ENCODE measurements at places on chromosomes 13 and 19.

DNA sequence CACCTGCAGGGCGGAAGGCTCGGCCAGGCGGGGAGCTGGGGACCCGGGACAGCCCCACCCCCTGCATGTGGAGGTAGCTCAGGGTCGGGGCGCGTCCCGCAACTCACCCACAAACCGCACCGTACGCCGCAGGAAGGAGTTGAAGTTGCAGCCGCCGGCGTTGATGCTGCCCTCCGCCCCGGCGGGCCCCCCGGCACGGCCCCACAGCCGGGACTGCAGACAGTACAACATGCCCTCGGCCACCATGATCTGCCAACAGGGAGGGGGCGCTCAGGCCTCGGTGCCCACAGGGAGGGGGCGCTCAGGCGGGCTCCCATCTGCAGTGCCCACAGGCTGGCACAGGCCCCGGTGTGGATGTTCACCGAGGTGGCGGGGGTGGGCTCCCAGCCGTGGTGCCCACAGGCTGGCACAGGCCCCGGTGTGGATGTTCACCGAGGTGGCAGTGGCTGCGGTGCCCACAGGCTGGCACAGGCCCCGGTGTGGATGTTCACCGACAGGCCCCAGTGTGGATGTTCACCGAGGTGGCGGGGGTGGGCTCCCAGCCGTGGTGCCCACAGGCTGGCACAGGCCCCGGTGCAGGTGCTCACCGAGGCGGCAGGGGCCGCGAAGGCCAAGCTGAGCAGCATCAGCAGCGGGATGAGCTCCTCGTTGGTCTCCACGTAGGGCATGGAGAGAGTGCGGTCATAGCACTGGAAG is 6.5 kb downstream of the PLPPR3 start:
- DNase-seq, result no peak

- no peak for DNase-seq
Measured at GRCh38 chr19:32781280-32781679, 61.7 kb downstream of the TDRD12 start.

GRCh38 chr13:20567881-20568528 is 1.0 kb downstream of the IFT88 start:
- DNase-seq, result no peak

DNA sequence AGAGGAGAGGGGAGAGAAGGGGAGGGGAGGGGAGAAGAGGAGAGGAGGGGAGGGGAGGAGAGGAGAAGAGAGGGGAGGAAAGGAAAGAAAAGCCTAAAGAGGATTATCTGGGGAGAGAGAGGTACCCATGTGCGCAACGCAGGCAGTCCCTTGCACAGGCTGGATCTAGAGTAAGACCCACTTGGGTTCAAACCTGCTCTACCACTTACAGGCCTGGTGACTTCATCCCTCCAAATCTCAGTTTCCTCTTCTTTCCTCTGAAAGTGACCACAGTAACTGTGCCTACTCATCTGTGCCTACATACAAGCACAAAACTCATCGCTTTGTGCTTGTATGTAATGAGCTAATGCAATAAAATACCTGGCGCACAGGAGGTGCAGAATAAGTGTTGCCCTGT is 732 bp upstream of the MAP1S start:
- no peak for DNase-seq

DNA sequence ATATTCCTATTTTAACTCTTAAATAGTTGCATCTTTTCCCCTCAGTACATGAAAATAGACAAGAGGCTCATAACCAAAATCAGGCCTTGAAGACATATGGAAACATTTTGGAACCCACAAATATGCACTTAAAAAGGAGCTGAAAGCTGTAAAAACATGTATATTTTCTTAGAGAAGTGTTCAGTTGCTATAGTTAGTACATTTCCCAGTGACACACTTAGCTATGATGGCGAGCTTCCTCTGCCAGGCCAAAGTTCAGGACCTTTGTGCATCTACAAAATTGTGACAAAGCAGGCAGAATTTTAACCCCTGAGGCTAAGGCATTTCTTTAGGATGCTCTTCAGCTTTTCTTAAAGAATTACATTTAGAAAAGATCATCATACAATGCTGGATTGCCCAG is 54.5 kb downstream of the RCBTB2 start:
- no peak for DNase-seq

DNA sequence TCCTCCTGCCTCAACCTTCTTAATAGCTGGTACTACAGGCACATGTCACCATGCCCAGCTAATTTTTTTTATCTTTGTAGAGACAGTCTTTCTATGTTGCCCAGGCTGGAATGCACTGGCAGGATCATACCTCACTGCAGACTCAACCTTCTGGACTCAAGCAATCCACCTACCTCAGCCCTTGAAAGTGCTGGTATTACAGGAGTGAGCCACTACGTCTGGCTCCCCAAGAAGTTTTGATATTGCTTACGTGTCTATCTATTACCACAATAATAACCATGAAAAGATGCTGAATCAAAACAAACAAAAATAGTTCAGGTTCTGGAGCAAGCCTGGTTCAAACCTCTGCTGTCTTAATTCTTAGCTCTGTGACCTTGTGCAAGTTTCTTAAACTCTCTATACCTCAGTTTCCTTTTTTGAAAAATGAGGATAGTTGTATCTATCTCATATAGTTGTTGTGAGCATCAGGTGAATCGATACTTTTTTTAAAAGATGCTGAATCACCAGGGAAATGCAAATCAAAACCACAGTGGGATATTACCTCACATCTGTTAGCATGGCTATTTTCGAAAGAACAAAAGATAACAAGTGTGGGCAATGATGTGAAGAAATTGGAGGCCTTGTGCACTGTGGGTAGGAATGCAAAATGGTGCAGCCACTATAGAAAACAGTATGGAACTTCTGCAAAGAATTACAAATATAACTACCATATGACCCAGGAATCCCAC is 19.0 kb upstream of the LEUTX start:
- no peak for DNase-seq

DNA sequence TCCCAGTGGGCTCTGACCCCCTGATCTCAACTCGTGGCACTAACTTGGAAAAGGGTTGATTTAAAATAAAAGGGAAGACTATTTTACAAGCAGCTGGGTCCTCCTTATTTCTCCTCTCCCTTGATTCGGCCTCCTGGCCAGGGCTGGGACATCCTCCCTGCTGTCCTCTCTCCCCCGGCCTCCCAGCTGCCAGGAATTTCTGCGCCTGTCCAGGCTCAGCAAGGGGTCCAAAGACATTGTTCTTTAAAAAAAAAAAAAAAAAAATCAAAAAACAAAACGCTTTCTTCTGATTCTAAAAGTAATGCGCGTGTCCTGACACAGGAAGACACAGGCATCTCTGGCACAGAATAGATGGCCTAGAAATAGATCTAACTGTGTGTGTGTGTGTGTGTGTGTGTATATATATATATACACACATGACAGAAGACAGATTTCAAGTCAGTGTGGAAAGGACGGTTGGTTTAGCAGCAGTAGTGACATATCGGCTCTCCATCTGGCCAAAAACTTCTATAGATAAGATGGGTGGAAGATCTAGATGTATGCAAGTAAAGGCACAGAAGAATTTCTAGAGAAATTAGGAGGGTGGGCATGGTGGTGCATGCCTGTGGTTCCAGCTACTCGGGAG is 12.3 kb upstream of the LENG8 start:
- no peak for DNase-seq

DNA sequence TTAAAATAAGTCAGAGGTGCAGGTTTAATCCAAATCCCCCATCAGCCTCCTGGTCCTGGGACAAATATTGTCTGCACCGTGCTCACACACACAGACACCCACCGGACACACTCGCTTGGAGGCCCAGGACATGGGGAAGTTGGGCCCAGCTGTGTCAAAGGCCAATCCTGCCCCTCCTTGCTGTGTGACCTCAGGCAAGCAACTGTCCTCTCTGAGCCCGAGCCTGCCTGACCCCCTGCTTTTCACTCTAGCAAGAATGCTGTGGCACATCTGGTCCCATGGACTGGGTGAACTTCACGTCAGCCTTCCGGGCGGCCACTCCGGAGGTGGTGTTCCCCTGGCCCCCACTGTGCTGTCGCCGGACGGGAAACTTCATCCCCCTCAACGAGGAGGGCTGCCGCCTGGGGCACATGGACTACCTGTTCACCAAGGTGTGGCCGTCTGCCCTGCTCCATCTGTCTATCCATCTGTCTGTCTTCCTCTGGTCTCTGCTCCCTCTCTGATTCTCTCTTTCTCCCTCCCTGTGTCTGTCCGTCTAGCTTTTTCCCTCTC is 9.3 kb downstream of the UPK1A start:
- no peak for DNase-seq

DNA sequence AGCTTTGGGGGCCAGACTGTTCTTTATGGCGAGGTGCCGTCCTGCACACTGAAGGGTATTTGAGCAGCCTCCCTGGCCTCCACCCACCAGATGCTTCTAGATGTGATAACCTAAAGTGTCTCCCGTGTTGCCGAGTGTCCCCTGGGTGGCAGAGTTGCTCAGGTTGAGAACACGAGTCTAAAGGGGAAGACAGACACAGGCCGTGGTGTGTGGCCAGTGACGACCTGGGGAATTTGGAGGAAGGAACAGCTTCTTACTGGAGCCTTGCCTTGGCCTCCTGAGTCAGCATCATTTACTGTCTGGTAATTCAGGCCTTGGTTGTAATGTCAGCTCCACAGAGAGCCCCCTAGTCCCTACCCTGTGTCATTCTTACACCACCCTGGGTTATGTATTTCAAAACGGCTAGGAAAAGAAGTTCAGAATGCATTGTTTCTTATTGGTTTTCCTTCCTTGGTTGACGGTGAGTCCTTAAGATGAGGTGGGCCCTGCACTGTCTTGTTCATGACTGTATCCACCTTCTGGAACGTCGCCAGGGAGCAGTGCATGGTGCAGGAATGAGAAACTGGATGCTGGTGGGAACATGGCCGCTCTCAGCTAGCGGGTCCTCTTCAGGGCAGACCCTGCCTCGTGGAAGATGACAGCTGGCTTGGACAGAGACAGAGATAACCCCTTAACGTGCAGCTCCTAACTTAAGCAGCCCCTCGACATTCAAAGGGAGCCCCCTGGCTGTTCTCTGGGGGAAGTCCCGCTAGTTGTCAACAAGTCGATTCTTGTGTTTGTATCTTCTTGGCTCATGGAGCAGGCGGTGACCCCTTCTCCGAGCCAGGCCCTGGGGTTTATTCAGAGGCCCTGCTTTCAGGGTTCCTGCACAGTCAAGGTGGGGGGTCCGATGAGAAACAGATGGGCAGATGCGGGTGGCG is 7.2 kb downstream of the SIN3B start:
- DNase-seq, result no peak

DNA sequence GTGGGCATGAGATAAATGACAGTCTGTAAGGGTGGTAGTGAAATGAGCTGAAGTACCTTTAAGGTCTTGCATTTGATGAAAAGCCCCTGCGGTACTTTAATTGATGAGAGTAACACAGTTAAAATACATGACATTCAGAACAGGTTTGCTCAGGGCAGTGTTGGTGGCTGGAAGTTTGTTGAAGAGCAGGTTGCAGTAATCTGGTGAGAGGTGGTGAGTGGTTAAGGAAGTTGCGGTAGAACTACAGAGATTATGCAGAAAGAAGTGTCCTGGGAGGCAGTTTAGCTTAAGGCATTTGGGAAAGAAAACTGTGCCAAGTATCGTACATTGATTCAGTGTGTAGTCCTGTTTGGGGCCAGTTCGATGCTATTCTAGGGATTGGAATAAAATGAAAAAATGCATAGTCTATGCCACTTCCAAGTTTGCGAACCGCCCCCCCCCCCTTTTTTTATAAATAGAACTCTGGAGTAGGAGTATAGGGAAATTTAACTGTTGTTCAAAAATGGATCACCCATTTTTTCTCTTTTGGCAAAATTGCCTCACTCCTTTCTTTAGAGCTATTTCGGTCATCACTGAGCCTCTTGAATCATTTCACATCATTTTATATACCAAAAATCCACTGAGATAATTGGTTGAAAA is 42.7 kb downstream of the SLAIN1 start:
- DNase-seq, result no peak

GRCh38 chr19:38183251-38183897 is 40.6 kb downstream of the DPF1 start:
- DNase-seq, result peak; percentile 2

DNA sequence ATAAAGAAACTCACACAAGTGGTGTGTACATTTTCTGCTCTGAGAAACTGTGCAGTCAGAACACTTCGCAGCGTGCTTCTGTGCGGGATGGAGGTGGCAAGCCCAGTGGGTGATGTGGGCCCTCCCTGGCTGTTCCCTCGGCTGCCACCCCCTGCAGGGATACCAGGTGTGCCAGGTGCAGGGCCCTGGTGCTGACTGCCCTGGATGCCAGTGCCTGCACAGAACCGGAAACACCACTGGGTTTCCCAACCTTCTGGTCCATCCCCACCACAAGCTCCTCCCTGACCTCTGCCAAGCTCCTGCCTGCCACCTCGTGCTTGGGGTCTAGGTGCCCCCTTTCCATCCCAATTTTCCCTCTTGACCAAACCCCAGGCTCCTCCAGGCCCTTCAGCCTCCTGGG is 81.9 kb upstream of the MCF2L start:
- DNase-seq, result no peak

Measured in activated CD4-positive, alpha-beta T cell treated with anti-CD3 and anti-CD28 coated beads, Interleukin-2, amount 50 U/mL, for 48 hours (primary cell).